Activated CD8-positive, alpha-beta memory T cell treated with anti-CD3 and anti-CD28 coated beads for 24 hours (primary cell): ENCODE measurements at places on chromosomes 6 and 20.

GRCh38 chr6:99412065-99412464 is 13.0 kb downstream of the PNISR start:
- no peak for DNase-seq

DNA sequence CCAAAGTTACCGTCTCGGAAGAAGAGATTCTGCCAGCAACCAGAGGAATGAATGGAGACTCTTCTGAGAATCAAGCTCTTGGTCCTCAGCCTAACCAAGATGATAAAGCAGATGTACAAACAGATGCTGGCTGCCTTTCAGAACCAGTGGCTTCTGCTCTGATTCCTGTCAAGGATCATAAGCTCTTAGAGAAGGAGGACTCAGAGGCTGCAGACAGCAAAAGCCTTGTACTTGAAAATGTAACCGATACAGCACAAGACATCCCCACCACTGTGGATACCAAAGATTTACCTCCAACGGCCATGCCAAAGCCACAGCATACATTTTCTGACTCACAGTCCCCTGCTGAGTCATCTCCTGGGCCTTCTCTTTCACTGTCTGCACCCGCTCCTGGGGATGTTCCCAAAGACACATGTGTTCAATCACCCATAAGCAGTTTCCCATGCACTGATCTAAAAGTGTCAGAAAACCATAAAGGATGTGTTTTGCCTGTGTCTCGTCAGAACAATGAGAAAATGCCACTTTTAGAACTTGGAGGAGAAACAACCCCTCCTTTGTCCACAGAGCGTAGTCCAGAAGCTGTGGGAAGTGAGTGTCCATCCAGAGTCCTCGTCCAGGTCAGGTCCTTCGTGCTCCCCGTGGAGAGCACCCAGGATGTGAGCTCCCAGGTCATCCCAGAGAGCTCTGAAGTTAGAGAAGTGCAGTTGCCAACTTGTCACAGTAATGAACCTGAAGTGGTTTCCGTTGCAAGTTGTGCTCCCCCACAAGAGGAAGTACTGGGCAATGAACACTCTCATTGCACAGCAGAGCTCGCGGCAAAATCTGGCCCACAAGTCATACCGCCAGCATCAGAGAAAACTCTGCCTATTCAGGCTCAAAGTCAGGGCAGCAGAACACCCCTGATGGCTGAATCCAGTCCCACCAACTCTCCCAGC is 109.6 kb downstream of the RTN4IP1 start:
- peak; percentile 84 for DNase-seq

GRCh38 chr6:22884456-22884855 is 315.1 kb downstream of the HDGFL1 start:
- DNase-seq: no peak

- DNase-seq: no peak
Measured at GRCh38 chr20:1450926-1451491, 15.6 kb downstream of the NSFL1C start.

GRCh38 chr6:42532038-42532669 is 31.7 kb upstream of the UBR2 start:
- no peak for DNase-seq

DNA sequence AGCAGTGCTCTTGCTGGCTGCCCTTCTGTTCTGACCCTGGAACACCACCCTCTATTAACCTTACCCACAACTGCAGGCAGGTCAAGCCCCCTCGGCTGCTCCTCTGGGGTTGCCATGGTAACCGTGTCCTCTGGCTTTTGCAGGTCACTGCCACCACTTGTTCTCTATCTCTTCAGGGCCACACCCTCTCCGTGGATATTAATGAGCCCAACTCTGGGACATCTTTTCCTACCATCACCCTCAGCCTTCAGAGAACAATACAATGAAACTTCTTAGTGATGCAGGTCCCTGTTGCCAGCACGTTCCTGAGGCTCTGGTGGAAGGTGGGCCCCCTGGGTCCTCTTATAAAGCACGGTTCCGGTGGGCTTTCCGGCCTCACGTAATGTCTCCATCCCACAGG is 30.8 kb upstream of the MICB start:
- DNase-seq: no peak

GRCh38 chr6:121533321-121533841 is 97.9 kb downstream of the GJA1 start:
- no peak for DNase-seq

DNA sequence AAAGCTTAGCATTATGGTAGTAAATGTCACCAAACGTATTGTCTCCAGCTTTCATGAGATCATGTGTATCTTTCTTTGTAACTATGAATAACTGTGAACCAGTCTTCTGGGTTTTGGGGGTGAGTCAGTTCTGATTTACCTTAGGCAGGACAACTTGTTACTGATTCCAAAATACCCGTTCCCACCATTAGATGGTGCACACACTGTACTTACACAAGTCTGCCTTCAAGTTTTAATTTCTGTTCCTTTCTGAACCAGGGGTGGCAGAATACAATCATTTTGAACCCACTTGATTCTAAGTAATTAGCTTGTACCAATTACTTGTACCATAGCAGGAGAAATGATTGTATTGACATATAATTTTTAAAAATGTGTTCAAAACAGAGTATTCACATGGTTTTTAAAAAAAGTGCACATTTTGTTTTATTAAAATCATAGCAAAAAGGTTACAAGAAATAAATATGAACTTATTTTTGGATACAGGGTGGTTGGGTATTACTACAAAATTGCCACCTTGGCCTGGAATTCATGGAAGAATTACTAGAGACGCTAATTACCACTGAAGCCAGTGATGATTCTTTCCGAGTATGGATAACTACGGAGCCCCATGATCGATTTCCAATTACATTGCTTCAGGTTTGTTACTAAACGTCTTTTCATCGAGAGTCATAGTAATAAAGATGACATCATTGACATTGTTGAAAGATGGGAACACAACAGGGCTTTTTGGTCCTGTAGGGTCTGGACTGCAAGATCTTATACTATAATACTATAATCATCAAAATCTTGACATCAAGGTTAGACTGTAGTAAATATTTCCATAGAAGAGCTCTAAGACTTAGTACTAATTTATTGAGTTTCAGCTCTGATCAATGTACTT is 75.2 kb upstream of the GLP1R start:
- no peak for DNase-seq

DNA sequence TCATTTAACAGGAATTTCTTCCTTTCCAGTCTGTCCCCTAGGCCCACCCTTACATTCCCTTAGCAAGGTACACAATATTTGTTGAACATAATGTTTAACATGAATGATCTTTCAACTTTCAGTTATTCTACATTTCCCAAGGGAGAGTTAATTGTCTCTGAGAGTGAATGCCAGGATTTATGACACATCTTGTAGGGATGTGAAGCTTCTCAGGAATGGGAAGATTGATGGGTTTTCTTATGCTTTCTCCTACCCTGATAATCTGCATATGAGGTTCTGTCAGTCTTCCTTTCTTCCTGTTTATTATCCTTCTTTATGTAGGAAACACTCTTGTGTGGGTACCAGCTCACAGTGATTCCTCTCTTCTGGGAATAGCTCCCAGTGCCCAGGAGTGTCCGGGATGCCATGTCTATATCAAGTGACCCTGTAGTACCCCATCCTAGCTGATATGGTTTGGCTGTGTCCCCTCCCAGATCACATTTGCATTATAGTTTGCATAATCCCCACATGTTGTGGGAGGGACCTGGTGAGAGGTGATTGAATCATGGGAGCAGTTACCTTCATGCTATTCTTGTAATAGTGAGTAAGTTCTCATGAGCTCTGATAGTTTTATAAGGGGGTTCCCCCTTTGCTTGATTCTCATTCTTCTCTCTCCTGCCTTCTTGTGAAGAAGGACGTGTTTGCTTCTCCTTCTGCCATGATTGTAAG is 7.1 kb upstream of the FYN start:
- DNase-seq: no peak

- no peak for DNase-seq
Measured at GRCh38 chr6:26104457-26105108, 17.4 kb downstream of the HFE start.

GRCh38 chr6:149990212-149990660 is 26.5 kb downstream of the ULBP1 start:
- DNase-seq: no peak

GRCh38 chr6:72703093-72703492 is 81.2 kb downstream of the KCNQ5 start:
- DNase-seq: no peak

GRCh38 chr6:113377362-113377942 is 479.7 kb upstream of the MARCKS start:
- DNase-seq: no peak

GRCh38 chr6:131027326-131027725 is 35.7 kb downstream of the EPB41L2 start:
- no peak for DNase-seq

GRCh38 chr6:170202416-170203135 is 88.3 kb downstream of the DLL1 start:
- peak; percentile 45 for DNase-seq

DNA sequence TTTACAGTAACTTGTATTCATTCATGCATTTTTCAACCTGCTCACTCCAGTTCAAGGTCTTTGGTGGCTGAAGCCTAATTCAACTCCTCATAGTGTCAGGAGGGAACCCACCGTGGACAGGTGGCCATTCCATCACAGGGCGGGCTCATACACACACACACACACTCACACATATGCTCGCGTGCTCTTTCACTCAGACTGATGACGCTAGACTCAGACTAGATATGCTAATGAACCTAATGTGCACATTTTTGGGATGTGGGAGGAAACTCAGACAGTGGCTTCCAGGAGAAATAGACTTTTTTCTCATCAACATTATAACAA is 56.7 kb downstream of the TRIM27 start:
- DNase-seq: no peak

DNA sequence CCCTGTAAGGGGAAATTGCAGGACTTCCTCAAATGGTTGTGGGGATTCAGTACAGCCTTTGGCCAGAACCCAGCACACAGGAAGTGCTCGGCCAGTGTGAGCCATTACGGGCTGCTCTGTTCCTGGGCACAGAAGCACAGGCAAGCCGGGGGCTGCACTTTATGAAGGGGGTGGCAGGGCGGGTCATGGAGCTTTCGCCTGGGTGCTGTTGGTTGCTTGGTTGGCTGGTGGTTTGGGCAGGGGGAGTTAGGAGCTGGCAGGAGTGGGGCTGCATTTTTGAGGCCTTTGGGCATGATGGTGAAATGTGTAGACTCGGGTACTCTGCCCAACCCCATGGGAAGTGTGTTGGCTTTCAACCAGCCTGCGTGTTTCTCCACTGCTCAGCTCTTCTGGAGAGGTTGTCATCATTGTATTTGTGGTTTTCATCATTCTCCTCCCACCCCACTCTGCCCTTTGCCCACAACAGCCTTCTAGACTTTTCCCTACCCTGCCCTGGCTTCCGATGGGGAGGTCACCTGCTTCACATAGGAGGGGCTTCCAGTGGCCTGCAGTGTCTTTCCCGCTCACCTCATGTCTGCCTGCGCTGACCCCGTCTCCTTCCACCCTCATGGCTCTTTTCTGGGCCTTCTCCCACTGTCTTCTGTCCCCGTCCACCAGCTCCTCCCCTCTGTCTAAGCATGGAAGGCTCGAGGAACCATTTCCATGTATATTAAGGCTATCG is 16.1 kb upstream of the RBM38 start:
- DNase-seq: no peak

DNA sequence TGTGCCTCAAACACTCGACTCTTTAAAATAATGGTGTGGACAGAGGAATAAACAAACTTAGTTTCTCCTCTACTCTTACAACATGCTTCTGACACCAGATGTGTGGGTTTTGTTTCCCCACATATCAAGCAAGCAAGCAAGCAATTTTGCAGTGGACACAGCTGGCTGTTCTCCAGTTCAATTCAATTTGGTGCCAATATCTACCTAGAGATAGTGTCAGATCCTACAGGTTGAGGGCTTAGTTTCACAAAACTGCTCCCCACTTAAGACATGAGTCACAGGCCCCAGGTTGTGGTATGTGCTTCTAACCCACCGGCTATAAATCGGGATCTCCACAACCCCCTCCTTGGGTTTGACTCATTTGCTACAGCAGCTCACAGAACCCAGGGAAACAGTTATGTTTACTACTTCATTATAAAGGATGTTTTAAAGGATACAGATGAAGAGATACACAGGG is 131.4 kb upstream of the TRAF3IP2 start:
- peak; percentile 62 for DNase-seq

GRCh38 chr6:53464927-53465460 is 79.9 kb downstream of the GCLC start:
- no peak for DNase-seq

GRCh38 chr6:148952147-148953035 is 205.6 kb downstream of the UST start:
- DNase-seq: no peak

GRCh38 chr6:113122060-113122459 is 735.1 kb upstream of the MARCKS start:
- DNase-seq: no peak

DNA sequence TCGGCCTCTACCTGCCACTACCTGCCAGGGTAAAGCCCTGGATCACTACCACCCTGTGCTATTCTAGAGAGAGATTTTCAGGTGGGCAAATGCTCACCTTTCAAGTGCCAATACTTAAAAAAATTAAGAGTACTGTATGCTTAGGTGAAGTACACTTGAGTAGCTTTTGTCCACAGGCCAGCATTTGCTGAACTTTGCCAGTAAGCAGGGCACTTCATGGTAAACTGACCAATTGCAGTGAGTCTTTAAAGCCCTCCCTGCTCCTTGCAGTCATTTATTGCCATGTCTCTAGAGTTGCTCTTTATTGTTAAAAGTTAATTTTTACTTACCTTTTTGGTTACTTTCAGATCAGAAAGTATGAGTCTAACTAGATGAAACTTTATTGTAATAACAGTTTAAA is 58.5 kb downstream of the PLAGL1 start:
- DNase-seq: no peak

DNA sequence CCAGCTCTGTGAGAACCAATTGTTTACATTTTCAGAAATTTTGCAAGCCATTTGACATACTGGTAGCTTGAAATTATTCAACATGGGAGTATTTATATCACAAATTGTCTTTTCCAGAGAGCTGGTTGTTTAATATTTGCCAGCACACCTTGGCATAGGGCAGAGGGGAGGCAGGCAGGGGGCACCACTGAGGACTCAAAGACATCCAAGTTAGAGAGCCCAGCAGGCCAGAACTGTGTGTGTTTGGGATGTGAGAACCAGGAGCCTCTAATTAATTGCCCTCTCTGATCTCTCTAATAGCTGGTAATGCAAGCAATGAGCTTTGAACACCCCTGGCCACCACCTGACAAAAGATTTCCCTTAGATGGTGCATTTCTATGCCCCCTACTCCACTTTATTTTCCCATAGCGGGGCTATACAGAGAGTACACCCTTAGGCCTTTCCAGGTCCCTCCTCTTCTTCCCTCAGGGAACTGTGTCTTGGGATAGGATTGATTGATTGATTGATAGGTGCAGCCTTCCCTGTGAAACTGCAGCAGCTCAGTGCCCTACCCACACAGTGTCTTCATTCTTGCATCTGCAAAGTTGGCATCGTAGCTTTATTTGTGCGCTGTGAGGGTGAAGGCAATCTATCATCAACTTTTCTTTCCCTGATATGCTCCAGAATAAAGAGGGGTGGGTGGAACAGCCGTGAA is 29.2 kb downstream of the MOCS1 start:
- DNase-seq: no peak

GRCh38 chr20:10922506-10922905 is 248.7 kb upstream of the JAG1 start:
- no peak for DNase-seq

GRCh38 chr20:63179687-63180568 is 36.0 kb downstream of the YTHDF1 start:
- DNase-seq: no peak

GRCh38 chr6:73747289-73747688 is 51.3 kb downstream of the CD109 start:
- no peak for DNase-seq

- no peak for DNase-seq
Measured at GRCh38 chr20:50563133-50563944, 53.2 kb downstream of the PTPN1 start.
